ENCODE measurements at places on chromosomes 13 and 19.

- DNase-seq: no peak
These were observed 324.0 kb downstream of the GPC5 start for GRCh38 chr13:91722267-91722884.

DNA sequence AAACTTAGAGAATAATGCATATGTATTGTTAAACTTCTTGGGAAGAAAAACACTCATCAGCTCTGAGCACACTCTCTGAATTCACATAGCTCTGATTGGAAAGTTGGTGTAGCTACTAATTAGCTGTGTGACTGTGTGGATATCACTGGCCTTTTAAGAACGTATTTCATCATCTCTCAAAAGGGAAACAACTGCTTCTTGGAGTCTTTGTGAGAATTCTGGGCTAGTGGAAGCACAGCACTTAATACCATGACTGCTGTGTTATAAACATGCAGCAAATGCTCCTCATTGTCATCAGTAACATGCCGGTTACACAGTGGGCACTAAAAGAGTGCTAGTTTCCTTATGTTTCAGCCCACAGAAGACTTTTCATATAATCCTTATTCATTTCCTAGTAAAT, 220.9 kb upstream of the CSNK1A1L start:
- no peak for DNase-seq

DNA sequence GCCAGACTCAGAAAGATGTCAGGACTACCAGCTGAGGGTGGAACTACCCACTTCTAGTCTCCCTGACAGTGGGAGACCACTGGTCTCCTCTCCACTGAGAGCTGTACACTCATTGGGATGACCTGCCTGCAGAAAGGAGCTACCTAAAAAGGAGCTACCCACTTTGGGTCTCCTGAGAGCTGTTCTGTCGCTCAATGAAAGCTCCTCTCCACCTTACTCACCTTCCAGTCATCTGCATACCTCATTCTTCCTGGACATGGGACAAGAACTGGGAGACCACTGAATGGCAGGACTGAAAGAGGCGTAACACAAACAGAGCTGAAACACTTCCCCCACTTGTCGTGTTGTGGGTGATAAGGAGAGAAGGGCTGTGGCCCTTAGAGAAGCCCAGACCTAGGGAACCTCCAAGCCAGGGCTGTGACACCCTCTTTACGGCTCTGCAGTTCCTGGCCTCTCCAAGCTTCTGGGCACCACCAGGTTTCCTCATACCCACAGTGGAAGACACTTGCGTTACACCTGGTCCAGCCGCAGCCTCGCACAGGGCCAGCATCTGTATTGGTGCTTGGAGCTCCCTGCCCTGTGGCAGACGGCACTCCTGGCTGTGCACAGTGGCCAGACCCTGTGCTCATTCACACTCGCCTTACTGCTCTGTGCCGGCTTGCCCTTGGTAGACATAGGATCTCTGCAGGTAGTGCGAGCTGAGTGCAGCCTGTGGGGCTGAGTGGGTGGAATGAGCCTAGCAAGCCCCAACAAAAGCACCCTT, 54.9 kb upstream of the SLITRK6 start:
- no peak for DNase-seq

GRCh38 chr13:34364633-34365032, 546.7 kb downstream of the RFC3 start:
- DNase-seq: no peak

DNA sequence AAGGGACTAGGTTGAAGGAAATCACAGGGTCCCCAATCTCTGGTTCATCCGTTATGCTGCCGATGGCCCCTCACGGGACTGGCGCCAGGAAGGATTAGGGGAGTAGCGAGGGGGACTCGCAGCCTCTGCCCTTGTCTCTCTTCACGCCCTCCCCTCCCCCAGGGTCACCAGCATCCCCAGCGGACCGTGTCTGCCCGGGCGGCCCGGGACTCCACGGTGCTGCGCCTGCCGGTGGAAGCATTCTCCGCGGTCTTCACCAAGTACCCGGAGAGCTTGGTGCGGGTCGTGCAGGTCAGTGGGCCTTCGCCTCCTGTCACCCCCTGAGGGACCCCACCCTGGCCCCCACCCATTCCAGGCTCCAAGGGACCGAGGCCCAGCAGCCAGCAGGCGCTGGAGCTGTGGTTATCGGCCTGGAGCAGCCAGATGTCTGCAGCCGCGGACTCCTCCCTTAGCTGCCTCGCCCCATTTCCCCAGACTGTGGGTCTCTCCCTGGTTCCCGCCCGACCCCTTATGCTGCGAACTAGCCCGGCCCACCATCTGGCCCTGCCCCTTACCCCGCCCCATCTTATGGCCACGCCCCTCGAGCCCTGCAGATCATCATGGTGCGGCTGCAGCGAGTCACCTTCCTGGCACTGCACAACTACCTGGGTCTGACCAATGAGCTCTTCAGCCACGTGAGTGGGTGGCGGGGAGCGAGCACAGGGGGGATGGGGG, 5.4 kb downstream of the PNPLA6 start:
- DNase-seq: peak; percentile 23

DNA sequence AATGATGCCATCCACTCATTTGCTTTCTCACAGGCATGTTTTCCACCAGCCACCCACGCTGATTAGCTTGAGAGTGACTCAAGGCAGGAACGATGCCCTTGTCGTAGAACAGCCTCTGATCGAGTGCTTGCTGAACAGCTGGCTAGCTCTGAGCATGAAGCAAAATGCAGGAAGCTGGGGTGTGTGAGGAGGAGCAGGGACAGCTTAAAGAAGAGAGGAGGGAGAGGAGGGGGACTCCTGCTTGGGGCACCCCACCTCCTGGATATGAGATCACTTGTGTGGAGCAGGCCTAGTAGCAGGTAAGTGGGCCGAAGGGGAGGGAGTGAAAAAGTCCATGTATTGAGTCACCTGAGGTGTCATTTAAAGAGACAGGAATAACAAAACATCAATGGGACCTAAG, 48.8 kb downstream of the IRS2 start:
- DNase-seq: peak; percentile 26

DNA sequence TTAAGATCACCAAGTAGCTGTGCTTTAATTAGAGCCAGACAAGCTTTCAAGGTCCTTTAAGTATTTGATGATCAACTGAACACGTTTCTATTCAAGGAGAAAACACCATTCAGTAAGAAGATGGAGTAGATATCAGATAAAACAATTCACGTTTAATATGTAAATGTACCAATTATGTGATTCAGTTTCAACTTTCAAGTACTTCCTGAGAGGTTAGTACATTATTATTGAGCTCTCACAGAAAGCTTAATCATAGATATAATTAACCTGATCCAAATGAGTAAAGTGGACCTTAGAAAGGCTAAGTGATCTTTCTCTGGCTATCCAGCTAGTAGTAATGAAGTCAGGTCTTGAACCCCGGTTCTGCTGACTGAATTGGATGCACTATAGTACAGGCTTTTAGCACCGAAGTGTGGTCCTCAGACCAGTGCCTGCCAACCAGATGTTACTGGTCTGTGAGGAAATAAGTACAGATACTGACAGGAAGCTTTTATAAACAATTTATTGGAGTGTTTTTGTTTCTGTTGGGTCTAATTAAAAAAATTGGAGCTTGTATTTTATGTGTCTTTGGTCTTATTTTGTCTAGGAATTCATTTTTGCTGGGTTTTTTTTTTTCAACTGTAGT, 10.2 kb downstream of the CLN5 start:
- no peak for DNase-seq

DNA sequence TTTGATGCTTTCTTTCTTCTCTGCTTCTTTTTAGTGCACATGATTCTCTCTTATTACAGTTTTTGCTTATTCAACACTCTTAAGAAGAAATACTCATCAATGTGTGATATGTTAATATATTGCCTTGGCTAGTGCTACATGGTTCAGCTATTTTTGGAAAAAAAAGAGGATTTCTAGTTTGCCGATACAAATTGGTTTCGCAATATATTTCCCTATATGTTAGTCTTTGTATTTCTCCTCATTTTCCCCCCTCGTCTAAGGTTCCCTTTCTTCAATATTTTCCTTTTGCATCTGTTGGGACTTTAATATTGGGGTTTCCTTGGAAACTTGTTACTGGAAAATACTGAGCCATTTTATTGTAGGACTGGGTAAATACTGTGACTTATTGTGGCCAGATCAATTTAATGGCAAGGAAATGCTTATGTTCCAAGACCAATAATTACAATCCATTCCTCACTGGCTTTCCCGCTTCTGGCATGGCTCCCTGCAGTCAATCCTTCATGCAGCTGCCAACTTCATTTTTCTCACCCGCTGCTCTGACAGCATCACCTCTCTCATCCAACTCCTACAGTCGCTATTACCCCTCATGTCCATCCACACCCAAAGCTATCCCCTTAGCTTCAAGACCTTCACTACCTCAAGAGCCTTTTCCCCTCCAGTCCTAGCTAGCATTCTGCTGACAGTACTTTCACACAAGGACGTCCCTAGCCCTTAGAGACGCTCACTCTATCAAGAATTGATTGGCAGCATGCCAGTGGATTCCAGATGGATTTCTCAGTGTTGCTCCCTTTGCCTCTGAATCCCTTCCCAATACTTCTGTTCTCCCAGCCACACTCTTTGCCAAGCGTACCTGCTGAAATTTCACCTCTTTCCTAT, 280.1 kb upstream of the TMTC4 start:
- DNase-seq: no peak

DNA sequence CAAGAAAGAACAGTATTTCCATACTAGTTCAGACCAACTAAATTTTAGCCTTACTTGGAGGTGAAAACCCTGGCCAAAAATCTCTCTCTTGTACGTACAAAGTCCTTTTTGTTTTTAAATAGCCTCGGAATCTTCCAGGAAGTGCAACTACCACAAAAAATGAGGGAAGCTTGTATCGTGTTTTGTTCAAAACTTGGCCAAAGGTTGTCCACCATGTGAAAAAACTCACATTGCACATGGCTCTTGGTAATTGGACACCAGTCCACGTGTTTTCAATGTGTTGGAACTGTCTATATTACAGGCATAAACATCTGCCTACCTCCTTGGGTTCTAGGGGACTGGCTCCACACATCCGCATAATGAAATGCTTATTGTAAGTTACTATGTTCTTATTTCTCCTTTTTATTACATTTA, 15.2 kb upstream of the STRN4 start:
- DNase-seq: no peak

DNA sequence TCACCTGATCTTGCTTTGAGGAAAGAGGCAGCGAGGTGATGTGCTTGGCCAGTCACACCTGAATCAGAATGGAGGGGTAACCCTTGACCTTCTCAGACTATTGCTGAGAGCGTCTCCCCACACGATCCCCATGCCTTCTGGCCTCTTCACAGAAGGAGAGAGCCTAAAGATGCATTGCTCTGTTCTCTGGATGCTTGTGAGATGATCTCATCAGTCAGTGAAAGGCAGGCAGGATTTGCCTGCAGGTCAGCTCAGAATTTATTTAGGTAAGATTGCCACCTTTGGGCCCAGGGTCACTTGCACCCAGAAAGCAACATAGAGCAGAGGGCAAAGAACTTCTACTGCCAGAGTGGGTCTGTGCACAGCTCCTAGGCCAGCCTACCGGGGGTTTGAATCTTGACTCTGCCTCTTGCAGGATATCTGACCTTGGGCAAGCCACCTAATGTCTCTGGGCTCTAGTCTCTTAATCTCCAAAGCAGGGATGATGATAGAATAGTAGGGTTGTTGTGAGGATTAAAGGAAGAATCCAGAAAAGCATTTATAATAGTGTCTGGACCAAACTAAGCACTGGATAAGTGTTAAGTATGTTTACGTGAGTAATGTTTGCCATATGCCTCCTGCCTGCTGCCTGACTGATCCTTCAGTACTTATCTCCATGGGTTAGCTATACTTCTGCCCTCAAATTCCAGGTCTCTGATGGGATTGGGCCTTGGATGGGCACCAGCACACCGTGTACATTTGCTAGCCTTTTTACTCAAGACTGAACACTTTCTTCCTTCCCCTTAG, 8.4 kb upstream of the FLT1 start:
- DNase-seq: no peak

- DNase-seq: no peak
These were observed 394.2 kb downstream of the ITGBL1 start for GRCh38 chr13:101846701-101847100.

GRCh38 chr13:22937953-22938352, 242.8 kb upstream of the SGCG start:
- DNase-seq: no peak

- DNase-seq: no peak
These were observed 2.0 kb downstream of the TTC9B start for GRCh38 chr19:40216013-40216776.

DNA sequence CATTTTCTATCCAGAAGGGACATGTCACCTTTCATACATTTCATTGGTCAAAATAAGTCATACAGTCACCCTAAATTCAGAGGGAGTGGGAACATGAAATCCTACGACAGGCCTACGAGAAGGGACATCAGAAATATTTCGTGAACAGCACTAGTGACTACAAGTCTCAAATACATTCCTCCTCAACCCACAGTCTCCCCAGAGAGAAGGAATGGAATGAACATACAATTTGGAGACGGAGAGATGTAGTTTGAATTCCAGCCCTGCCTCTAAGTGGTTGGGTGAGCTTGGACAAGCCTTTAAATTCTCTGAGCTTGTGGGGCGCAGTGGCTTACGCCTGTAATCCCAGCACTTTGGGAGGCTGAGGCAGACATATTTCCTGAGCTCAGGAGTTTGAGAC, 9.9 kb downstream of the SERTM1 start:
- DNase-seq: no peak

- no peak for DNase-seq
These were observed 391.2 kb downstream of the KLF12 start for GRCh38 chr13:73742982-73743381.

DNA sequence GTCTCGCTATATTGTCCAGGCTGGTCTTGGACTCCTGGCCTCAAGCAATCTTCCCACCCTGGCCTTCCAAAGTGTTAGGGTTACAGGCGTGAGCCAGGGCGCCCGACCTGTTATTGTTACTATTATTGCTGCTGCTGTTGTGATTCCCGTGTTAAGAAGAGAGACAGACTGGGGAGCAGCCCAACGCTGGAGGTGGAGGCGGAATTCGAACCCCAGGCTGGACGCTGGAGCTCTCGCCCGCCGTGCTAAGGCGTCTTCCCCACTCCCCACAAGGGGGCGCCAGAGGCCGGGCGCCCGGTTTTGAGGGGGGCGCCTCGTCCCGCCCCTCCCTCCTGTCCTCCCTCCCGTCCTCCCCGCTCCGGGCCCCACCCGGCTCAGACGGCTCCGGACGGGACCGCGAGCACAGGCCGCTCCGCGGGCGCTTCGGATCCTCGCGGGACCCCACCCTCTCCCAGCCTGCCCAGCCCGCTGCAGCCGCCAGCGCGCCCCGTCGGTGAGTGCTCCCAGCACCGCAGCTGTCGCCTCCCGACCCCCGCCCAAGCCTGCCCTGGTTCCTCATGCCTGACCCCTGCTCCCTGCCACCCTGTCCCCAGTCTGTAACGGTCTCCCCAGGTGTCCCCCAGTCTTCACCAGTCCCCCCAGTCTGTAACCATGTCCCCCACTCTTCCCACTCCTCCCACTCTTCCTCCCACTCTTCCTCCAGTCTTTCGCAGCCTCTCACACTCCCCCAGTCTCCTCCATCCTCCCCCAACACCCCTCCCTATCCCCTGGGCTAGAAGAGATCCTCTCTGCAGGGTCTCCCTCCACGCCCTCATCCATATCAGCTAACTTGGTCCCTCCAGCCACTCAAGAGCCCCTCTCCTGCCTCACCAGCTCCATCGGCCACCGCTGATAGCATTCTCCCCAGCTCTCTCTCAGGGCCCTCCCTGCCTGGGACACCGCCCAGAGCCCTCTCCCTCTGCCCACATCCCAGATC, at the start of gene EHD2:
Gene EHD2, plus strand, starts transcription at position 377 of the 976 bp plus-strand sequence. CDS start 3,191 bp downstream, outside the sequence.
- DNase-seq: peak; percentile 10
